ENCODE measurements at places on chromosomes 6 and 20.

DNA sequence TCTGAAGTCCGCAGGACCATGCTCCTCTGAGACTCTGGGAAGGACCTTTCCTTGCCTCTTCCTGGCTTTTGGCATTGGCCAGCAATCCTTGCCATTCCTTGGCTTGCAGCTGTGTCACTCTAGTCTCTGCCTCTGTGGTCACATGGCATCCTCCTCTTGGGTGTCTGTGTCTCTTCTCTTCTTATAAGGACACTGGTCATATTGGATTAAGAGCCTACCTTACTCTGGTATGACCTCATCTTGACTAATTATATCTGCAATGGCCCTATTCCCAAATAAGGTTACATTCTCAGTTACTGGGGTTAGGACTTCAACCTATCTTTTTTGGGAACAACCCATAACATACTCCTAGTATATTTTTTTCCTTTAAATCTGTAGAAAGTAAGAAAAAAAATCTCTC is 49.9 kb upstream of the GTSF1L start:
- no peak for DNase-seq

DNA sequence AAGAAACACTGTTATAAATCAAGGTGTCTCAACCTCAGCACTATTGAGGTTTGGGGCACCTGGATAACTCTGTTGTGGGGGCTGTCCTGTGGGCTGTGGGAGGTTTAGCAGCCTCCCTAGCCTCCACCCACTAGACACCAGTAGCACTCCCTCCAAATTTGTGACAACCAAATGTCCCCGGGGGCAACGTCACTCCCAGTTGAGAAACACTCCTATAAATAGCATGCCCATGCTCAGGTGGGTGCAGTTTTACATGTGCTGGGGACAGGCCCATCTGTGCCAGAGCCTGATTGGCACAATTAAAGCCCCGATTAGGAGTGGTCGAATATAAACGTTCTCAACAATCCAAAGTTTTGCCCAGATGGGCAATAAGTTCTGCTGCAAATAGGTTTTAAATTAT is 78.9 kb downstream of the FAM50B start:
- no peak for DNase-seq

DNA sequence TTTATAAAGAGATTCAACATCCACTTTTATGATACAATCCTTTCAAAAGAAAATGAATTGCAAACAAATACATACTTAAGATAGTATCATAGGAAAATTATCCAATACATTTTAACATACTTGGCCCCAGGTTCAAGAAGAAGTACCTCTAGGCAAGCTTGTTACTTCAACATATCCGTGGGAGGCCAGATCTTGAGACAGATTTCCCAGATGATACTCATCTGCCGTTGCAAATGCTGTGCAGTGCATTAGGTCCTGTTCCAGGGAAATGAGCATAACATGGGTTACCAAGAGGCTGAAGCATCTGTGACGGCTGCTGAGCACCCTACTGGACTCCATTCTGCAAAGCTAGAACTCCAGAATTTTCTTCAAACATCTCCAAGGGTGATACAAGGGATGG is 15.6 kb downstream of the RMND1 start:
- DNase-seq = no peak

DNA sequence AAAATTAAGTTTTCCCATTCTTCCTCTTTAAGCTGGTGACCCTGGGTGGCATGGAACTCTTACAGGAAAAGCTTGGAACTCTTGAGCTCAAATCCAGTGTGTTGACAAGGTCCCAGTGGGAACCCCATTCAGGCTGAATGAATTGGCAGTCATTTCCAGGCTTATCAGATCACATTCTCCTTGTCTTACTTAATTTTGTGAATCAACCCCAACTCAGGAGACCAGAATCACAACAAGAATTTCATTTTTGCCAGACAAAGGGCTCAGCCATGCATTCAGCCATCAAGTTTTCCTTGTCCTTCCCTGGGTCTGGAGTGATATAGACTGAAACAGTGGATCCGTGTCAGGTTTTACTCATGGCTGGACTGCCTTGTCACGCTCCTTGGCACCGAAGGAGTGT is 92.1 kb upstream of the EEF1E1 start:
- no peak for DNase-seq

GRCh38 chr6:98578016-98578415 is 256.4 kb upstream of the POU3F2 start:
- DNase-seq = no peak

GRCh38 chr6:3355358-3356055 is 96.8 kb downstream of the PSMG4 start:
- DNase-seq = peak; percentile 53

- no peak for DNase-seq
Observed at GRCh38 chr6:221531-222349, 70.5 kb upstream of the DUSP22 start.

- no peak for DNase-seq
Observed at GRCh38 chr6:150567823-150568383, 31.8 kb upstream of the PLEKHG1 start.

DNA sequence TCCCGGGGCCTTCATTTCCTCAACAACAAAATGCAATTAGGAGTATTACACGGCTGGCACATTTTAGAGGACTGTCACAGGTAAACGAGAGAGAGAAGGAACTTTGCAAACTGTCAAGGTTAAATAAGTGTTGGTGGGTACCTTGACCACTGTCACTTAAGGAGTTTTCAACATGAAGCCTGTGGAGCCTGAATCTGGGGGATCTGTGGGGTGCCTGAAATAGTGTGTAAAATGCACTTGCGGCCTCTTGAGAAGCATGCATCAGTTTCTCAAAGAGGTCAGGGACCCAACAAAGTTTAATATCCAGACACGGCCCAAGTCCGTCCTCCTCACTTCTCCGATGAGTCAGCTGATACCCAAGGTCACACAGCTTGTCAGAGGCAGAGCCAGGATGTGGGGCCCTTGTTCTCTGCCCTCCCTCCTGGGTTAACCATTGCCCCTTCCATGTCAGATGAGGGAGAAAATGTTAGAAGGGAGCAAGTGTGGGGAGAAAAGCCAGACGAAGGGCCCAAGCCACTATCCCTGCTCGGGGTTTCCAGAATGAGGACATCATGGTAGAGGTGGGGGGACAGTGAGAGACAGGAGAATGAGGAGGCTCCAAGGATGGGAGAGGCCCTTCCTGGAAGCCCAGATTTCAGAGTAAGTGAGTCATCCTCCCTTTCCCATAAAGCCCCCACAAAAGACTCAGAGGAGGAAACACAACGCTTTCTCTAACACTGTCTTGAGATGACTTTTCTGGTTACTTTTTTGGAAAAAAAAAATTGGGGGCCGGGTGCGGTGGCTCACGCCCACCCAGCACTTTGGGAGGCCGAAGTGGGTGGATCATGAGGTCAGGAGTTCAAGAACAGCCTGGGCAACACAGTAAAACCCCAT is 42.2 kb downstream of the C6orf132 start:
- no peak for DNase-seq

DNA sequence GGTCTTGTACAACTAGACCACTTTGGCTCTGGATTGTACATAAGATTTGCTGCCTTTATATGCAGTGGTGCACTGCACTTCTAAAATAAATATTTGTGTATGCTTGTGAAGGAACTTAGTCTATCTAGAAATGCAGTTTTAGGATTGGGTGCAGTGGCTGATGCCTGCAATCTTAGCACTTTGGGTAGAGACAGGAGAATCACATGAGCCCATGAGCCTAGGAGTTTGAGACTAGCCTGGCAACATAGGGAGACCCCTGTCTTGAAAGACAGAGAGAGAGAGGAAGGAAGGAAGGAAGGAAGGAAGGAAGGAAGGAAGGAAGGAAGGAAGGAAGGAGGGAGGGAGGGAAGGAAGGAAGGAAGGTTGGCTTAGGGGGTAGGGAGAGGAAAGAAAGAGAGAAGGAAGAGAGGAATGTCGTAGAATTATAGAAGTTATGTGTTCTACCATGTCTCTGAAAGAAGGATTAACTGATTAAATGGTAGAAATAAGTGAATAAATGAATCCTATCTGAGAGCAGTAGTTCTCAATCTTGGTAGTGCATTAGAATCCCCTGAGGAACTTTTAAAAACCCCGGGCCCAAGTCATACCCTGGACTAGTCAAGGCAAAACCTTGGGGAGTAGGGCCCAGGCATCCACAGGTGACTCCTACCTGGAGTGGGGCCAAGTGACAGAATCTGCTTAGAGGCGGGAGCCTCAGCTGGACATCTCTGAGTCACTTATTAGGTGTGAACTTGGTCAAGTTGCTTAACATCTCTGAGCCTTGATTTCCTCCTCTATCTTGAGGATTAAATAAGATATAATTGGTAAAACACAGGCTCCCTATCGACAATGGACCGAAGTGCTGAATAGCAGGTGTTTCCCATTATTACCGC is 130.3 kb downstream of the ZNF217 start:
- no peak for DNase-seq

GRCh38 chr20:6277661-6278240 is 154.9 kb upstream of the FERMT1 start:
- DNase-seq = no peak

DNA sequence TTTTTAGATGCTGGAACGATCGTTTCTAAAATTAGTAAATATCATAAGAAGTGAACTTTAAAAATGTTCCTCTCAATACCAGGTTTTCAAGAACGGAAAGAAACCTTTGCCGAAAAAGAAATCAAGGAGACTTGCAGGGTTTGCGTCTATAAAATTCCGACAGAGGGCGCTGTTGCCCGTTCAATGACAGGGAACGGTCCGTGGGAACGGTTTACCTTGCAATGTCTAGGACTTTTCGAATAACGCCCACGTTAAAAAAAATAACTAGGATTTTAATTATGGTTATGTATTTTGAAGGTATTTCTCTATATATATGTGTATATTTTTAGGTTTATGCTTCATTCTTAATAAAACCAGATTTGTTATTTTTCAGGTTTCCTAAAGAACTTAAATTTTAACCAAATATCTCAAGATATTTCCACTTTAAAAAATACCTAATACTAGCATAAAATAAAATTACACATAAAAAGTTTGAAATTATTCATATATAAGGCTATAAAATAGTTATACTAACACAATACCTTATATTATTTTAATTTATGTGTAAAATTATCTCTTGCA is 2.5 kb upstream of the TFAP2B start:
- DNase-seq = peak; percentile 54

DNA sequence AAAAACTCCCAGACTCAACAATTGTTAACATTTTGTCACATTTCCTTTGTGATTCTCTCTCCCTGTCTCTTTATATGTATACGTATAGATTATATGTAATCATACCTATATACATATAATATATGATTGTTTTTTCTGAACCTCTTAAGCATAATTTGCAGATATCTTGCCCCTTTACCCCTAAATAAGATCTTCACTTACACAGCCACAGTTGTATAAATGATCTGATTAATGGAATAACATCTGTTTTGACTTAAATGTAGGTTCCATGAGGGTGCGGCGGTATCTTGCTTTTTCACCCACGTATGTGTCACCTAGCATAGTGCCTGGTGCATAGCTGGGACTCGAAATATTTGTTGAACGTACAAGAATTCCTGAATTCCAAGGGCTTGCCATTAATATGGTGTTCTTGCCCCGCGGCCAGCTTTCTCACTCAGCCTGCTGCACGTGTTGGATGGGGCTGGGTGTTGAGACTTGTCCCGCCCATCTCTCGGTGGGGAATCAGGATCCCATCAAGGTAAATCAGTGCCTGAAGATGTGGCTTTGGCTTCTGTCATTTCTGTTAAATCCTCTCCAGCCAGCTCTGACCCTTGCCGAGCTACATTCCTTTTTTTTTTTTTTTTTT is 10.4 kb upstream of the MANBAL start:
- DNase-seq = no peak

- DNase-seq = no peak
Observed at GRCh38 chr6:8043221-8043620, 21.0 kb downstream of the BLOC1S5 start.

DNA sequence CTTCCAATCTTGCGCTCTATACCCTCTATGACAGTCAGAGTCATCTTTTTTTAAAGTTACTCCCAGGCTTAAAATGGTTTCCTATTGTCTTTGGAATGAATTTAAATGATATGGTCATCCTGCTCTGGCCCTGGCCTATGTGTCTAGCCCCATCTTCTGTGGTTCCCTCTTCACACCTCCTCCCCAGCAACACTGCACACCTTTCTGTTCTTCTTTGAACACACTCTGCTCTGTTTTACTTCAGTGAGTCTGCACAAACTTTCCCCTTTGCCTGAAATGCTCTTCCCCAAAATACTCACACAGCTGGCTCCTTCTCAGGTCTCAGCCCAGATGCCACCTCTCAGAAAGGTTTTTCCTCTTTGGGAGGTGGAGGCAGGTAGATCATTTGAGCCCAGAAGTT is 132.7 kb downstream of the FYN start:
- DNase-seq = no peak

GRCh38 chr6:125316621-125317020 is 14.9 kb upstream of the HDDC2 start:
- DNase-seq = no peak

- no peak for DNase-seq
Observed at GRCh38 chr20:61857884-61858283, 207.8 kb downstream of the TAF4 start.

- DNase-seq = no peak
Observed at GRCh38 chr6:112235956-112236355, 18.4 kb downstream of the LAMA4 start.

GRCh38 chr6:152268846-152269442 is 368.2 kb downstream of the SYNE1 start:
- no peak for DNase-seq

DNA sequence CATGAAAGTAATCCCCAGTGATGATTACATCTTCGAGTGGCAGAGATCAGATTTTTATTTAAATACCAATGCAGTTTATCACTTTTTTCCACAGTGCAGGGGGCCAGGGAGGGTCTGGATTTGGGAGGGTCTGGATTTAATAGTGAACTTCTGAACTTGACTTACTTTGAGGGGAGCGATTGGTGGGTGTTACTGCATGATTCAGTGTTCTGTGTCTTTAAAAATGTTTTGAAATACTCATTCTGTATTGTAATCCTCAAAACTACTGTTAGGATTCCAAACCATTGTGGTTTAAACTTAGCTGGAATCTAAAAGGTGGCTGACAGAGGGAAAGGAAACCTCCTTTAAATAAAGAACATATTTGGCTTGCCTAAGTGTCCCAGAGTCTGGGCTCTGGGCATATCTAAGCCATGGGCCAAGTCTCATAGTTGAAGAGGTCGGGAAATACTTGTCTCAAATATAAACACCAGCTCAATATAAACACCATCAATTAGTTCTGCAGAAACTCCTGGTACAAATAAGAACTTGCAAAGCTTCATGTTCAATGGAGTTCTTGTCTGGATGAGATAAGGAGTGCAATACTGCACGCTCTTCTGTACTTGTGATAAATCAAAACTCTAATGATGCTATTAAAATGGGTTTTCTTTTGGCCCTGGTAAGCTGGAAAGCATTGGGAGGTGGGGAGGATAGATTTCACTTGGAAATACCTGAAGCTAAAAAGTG is 14.4 kb downstream of the JARID2 start:
- no peak for DNase-seq

- DNase-seq = no peak
Observed at GRCh38 chr6:144581812-144582537, 296.8 kb downstream of the UTRN start.

- DNase-seq = no peak
Observed at GRCh38 chr6:101918471-101918870, 525.0 kb downstream of the GRIK2 start.
